Hindlimb muscle (tissue), 1 donor: ENCODE measurements at places on chromosomes 4 and X.
A peak's percentile ranks its signal among the peaks of the same experiment; 100 is the strongest.

DNA sequence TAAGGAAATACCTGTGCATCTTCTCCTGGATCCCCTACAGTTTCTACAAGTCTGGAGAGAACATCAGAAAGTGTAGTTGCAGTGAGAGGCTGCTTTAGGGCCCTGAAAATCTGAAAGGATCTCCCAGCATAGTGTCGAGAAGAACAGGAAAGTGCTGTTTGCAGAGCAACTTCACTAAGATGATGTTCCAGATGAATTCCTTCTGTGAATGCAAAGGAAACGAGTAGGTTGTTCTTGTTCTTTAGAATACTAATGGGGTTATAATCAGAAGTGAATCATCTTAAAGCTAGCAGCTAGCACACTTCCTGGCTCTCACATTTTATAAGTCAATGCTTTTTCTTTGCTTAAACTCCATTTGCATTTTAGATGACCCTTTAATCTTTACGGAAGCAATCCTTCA, 53.7 kb downstream of the ZAR1 start:
- no peak for DNase-seq

- no peak for DNase-seq
Measured at GRCh38 chrX:78548012-78548411, 111.1 kb downstream of the RTL3 start.

DNA sequence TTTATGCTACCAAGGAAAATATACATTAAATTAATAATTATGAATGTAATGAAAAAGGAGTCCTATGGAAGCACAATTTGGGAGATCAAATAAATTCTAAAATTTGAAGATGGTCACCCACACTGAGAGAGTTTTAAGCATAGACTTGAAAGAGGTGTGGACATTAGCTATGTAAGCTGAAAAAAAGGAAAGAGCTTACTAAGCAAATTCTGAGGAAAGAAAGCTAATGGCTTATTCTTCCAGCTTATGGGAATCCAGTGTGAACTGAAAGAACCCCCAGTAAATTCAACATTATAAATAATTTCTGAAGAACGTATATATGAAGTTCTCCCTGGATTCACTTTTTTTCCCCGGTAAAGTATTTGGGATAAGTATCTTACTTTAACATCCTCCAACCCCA, 78.2 kb upstream of the GUCY1A1 start:
- no peak for DNase-seq

- no peak for DNase-seq
Measured at GRCh38 chrX:69600182-69600581, 15.7 kb upstream of the EDA start.

GRCh38 chr4:100891808-100892207, 374.0 kb upstream of the EMCN start:
- DNase-seq = no peak

GRCh38 chrX:19794690-19795089, 92.7 kb downstream of the SH3KBP1 start:
- no peak for DNase-seq

DNA sequence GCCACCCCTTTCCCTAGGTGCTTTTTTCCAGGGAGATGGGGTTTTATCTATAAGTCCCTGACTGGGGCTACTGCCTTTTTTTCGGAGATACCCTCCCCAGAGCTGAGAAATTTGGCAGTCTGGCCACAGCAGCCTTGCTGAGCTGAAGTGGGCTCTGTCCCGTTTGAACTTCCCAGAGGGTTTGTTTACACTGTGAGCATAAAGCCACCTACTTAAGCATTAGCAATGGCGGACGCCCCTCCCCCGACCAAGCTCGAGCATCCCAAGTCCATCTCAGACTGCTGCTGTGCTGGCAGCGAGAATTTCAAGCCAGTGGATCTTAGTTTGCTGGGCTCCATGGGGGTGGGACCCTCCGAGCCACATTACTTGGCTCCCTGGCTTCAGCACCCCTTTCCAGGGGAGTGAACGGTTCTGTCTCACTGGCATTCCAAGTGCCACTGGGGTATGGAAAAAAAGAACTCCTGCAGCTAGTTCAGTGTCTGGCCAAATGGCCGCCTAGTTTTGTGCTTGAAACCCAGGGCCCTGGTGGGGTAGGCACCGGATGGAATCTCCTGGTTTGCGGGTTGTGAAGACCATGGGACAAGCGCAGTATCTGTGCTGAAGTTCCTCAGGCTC, 456.4 kb upstream of the HTR2C start:
- no peak for DNase-seq

DNA sequence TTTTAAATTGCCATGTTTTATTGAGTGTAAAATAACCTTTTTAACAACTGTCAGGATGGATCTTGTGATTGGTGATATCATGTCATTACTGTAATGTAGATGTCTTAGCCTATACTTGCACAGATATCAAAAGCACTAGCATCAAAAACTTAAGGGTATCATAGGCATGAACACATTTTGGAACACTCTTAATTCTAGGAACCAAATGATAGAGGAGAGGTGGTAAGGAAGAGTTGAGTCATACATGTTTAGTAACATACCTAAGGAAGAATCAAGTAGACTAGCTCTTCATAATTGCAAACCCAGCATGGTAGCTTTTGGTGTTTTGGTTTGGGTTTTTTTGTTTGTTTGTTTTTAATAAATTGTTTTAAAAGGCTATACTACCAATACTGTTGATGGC, 43.4 kb downstream of the SMARCAD1 start:
- no peak for DNase-seq

GRCh38 chr4:54440394-54441136, 211.5 kb downstream of the PDGFRA start:
- DNase-seq = no peak

DNA sequence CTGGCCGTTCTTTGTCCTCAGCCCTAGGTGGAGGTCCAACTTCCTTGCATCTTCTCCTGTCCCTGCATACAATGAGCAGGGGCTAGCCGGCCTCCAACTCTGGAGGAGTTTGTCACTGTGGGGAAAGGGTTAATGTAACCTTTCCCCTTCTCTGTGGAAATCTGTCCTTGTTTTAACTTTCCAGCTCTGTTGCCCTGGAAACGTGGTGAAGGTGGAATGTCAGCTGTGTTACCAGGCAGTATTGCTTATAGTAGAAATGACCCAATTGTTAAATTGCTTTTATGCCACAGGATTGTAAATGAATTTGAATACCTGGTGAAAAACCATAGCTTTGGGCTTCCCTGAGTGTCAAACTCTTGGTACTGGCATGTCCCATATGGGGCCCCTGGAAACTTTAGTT, 131.6 kb upstream of the SCML1 start:
- no peak for DNase-seq

DNA sequence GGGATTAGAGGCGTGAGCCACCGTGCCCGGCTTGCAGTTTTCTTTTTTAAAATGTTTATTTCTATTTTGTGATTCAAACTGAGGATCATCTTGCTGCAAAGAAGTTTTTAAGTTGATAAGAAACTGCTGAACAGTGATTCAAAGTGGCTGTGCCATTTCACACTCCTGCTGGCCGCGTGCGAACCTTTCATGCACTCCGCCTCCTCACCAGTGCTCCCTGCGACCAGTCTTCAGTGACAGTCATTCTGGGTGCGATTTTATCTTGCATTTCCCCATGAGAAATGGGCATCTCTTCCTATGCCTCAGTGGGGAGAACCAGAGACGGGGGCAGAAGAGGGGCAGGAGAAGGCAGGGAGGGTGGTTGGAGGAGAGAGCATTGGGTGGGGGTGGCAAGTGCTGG, 21.4 kb downstream of the TMEM187 start:
- no peak for DNase-seq

- no peak for DNase-seq
Measured at GRCh38 chr4:182847576-182848450, 69.4 kb downstream of the DCTD start.

GRCh38 chr4:187227907-187228704, 504.4 kb upstream of the FAT1 start:
- no peak for DNase-seq

DNA sequence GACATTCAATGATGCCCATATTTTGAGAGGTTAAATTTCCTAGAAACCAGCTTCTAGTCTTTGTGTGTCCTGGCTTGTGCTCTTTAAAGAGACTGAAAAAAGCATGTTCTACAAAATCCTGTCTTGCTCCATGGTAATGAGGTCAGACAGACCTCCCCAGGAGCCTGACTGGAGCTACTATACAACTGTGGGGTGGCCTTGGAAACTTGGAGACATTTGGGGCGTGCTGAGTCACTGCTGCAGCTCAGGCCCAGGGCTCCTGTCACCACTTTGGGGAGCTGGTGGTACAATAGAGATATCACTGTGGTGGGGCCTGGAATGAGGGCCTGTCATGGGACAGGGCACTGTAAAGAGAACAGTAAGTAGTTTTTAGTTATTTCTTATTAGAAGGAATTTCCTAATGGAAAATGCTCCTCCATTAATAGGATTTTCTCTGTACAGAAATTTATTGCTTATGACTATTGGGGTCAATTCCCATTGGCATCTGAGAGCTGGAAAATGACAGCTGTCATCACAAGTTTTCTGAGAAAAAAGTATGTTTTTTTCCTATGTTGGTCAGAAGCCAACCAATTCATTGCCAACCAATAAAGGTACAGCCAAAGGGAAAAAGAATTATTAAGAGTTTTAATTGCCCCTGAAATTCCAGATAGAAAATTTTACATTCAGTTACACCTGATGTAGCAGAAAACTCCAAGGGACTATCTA, 207.4 kb upstream of the JADE1 start:
- no peak for DNase-seq

DNA sequence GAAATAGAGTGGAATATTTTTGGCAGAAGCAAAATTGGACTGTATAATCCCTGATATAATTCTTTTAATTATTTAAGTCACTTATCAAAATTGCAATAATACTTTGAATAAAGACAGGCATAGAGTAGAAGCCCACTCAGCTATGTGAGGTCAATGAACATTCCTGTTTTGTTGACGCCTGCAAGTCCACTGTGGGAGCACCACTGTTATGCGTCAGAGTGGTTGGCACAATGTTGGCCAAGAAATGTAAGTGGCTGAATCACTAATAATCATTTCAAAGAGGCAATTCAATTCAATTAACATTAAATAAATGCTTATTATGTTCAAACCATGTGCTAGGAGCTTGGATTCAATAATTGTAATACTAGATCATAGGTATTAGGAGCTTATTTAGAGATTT, 221.0 kb downstream of the SPCS3 start:
- DNase-seq = no peak

DNA sequence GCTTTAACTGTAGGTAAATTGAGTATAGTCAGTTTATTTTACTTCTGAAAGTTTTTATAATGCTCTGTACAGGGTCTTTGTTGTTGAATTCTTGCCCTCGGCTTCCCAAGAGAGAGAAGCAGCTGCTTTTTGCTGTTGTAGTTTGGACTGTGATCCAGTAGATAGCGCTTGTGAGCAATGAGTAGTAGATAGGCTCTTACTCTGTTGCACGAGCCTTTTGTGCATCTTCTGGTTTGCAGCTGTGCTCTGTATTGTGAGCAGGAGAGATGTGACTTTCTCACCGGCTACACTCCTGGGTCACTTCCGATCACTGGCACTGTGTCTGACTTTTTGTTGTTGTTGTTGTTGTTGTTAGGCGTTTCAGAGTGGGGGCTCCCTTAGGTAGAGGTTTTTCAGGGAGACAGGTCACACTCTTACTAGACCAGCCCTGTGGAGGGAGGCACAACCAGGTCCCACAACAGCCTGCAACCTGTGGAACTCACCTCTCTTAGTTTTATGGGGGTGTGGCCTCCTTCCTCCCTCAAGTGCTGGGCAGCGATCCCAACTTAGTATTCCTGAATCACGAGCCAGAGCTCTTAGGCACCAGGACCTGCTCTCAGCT, 822.1 kb upstream of the GALNTL6 start:
- DNase-seq = no peak

- DNase-seq = no peak
Measured at GRCh38 chr4:165394275-165394674, 15.5 kb downstream of the CPE start.

- no peak for DNase-seq
Measured at GRCh38 chr4:112778520-112778919, 141.6 kb downstream of the LARP7 start.

DNA sequence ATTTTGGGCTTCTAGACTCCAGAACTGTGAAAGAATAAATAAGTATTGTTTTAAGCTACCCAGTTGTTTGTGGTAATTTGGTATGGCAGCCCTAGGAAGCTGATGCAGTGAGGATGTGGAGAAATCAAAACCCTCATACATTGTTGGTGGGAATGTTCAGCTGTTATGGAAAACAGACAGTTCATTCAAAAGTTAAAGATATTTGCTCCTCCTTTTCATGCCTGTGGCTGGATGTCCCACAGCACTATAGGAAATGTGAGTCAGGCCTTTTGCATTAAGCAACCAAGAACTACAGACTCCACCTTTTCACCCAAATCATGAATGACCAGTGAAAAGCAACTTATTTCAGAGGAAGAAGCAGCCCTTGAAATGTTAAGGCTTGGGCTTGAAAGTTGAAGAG, 6.7 kb downstream of the BBS12 start:
- no peak for DNase-seq

DNA sequence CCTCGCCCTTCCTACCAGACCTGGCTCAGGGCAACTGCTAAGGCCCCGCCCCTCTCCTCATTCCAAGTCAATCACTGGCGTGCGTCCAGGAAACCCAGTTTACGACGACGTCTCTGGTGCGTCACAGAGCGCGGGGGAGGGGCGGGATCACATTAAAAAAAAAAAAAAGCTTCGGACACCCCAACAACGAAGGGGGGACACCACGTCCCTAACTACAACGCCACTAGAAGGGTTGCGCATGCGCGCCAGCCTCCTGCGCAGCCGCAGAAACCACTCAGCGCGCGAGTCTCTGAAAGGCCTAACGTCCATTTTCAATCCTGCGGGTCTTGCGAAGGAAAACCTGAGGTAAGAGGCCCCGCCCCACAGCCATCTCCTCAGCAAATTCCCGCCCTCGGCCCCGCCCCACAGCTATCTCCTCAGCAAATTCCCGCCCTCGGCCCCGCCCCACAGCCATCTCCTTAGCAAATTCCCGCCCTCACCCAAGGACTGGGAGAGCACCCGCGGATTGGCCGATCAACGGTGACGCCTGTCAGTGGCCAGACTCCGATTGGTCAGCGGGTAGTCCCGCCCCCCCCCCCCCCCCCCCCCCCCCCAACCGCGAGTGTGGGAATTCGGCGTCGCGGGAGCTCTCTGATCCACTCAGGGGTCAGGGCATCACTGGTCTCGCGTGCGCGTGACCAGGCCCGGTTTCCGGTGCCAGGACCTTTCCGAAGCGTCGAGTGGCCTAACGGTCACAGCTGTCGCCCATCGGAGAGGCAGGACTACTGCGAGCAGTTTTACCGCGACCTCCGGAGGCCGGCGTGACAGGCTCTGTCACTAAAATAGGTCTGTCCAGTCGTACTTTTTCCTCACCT, at the start of gene SCML1:
Gene SCML1, plus strand, starts transcription at position 638 of the 854 bp plus-strand sequence. CDS start 6,694 bp downstream, outside the sequence.
- DNase-seq = peak; percentile 93

GRCh38 chr4:124334119-124334518, 378.4 kb downstream of the ANKRD50 start:
- DNase-seq = peak; percentile 72

DNA sequence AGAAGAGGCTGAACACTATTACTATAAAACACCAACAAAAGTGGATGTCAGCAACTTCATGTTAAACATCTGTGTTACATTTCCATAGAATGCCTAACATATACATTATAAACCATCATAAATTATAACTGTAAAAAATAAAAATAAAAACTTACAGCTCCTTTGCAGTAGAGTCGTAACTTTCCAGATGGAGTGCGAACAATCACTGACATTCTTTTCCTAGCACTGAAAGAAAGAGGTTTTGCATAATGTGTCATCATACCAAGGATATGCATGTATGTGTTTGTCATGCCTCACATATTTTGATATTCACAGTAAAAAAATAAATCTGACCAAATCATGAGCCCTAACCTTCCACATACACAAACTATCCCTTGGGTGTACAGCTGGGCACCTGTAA, 113.1 kb downstream of the ATP8A1 start:
- no peak for DNase-seq

GRCh38 chr4:155161357-155161756, 47.1 kb upstream of the NPY2R start:
- DNase-seq = no peak
